ENCODE measurements at places on chromosomes 4 and X.

- no peak for DNase-seq
Measured at GRCh38 chr4:23728393-23728792, 161.5 kb downstream of the PPARGC1A start.

- DNase-seq: no peak
Measured at GRCh38 chr4:148025981-148026380, 294.1 kb downstream of the ARHGAP10 start.

DNA sequence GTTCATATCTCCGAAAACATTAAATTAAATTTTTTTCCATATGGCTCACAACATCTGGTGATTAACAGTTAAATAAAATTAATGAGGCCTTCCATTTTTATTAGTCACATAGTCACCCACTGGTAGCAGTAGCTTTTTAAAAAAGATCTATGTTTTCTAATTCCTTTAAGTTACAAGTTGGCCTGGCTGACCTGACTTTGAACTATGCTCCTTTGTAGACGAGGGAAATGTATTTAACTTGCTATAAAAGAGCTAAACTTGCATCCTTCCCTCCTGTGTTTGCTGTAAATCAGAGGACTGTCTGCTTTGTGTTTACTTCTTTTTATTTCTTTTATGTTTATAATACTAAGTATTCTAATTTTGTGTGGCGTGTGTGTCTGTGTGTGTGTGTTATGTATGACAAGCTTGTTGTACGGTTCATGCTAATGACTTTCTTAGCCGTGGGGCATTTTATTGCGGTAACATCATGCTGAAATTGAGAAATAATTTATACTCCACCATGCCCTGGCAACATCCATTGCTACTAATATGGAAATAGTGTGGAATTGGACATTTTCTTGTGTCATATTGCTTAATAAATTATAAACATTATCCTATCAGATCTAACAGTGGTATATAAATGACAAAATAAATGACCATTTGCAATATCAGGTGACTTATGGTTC, 241.7 kb downstream of the SNCA start:
- DNase-seq: no peak

GRCh38 chrX:11190745-11191510, 79.8 kb downstream of the HCCS start:
- DNase-seq: no peak

DNA sequence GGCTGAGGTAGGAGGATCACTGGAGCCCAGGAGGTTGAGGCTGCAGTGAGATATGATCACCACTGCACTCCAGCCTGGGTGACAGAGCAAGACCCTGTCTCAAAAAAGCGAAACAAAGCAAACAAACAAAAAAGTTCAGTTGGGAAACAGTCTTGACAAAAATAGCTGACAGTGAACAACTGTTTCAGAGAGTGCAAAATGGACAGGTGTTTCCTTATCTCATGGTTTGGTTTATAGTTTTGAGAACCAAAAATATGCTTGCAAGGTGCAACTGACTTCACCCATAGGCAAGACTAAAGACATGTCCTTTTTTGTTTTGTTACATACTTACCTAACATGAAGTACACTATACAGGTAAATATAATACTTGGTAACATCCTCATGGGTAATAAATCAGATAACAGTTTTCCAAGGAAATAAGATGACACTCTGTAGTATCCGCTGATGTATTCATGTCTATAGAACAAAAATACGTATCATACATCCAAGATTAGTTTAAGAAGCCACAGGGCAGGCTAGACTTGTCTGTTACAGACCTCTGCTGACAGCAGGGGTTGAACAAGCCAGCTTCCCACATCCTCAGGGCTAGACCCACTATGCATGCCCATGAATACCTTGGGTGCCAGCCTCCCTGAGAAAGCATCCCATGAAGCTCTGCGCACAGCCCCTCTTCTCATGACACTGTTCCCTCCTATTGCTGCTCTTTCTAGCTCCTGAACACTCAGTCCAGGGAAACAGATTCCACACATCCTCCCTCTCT, 59.3 kb downstream of the ABCG2 start:
- DNase-seq: no peak

- no peak for DNase-seq
Measured at GRCh38 chr4:94577136-94577535, 125.4 kb downstream of the PDLIM5 start.

DNA sequence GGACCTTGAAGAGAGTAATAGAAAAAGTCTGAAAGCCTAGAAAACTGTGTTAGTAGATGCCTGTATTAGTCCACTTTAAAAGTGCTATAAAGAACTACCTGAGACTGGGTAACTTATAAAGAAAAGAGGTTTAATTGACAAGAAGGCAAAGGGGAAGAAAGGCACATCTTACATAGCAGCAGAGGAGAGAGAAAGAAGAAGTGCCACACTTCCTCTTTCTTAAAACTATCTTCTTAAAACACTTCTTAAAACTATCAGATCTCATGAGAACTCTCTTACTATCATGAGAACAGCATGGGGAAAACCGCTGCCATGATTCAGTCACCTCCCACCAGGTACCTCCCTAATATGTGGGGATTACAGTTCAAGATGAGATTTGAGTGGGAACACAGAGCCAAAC, 18.8 kb upstream of the COL25A1 start:
- DNase-seq: no peak

GRCh38 chrX:38371641-38372040, 19.2 kb downstream of the OTC start:
- DNase-seq: no peak

GRCh38 chr4:76515975-76516843, 81.2 kb downstream of the SHROOM3 start:
- DNase-seq: no peak

DNA sequence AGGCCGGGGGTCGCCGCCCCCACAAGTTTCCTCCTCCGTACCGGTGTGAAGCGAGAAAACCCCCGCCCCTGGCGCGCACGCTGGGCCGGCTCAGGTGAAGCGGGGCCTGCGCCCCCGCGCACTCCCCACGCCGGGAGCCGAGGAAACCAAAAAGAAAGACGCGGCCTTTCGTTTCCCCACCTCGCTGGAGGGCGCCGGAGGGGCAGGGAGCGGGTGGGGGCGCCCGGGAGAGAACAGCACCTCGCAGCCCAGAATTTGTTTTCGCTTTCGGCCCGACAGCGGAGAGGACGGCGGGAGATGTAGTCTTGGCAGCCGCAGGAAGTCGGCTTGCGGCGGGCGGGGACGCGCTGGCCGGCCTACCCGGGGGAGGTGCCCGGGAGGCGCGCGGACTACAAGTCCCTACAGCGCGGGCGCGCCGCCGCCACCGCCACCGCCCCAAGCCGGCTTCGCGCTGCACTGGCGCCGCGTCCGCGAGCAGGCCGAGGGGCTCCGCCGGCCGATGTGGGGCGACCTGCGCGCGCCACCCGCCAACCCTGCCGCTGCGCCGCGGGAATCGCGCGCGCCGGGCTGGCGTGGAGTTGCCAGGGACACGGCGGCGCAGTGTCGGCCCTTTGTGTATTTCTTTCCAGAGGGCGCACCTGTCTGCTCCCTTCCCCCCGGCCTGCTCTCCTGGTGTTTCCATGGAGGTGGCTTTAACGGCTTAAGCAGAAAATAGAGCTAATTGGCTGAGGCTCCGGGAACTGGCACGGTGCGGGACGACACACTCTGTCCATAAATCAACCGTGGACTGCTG, at the start of gene OTUD4:
Gene OTUD4, minus strand, starts transcription at position 292 of the 793 bp plus-strand sequence. CDS start 616 bp downstream, outside the sequence.
- peak; percentile 89 for DNase-seq

GRCh38 chrX:103396660-103397059, 20.3 kb downstream of the BEX3 start:
- DNase-seq: no peak

- no peak for DNase-seq
Measured at GRCh38 chr4:81019006-81019405, 11.5 kb upstream of the BMP3 start.

DNA sequence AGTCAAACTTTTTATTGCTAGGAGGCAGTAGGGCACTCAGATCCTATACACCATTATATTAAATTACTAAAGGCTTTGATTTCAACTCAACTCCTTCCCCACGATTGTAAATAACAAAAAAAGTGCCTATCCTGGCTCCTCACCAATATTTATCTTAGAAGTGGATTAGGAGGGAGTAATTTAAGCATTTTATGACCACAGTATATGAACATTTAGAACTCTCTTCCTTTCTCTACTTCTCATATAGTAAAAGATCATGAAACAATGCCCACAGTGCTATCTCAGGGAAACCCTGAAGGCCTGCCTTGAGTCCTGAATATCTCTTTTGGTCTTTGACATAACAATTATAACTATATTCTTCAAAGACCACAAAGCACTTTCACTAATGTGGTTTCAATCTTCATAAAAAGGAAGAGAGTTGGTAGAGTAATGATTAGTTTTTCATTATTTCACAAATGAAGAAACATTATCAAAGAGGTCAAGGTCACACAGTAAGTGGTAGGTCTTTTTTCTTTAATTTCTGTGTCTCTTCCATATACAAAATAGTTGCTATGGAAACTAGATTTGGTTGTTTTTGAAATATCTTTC, 29.1 kb upstream of the ADH1C start:
- no peak for DNase-seq

GRCh38 chr4:2354118-2354517, 64.3 kb downstream of the ZFYVE28 start:
- DNase-seq: no peak

GRCh38 chr4:24364852-24365251, 219.5 kb downstream of the DHX15 start:
- DNase-seq: no peak

GRCh38 chr4:2637956-2638552, 101.6 kb downstream of the FAM193A start:
- no peak for DNase-seq

DNA sequence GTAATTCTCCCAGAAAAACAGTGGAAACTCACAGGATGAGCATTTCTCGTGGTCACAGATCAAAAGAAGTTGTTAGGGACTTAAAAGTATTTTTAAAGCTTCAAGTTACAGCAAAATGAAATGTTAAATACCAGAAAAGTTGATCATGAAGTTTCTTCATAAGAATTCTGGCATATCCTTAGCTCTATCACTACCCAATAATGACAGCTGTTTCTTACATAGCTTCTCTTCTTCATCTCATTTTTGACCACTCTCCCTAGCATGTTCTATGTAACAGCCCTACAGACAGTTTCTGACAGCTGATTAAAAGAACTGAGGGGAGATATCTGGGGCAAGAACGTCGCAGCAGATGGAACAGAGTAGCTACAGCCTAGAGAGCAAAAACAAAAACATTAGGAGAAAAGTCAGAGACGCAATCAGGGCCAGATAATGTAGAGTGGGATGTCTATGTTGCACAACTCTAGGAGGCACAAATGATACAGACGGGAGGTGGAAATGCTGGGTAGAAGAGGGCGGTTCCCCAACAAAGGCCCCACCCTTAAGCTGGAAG, 108.7 kb downstream of the CORIN start:
- DNase-seq: no peak

GRCh38 chrX:7635604-7636003, 207.4 kb upstream of the VCX start:
- no peak for DNase-seq

DNA sequence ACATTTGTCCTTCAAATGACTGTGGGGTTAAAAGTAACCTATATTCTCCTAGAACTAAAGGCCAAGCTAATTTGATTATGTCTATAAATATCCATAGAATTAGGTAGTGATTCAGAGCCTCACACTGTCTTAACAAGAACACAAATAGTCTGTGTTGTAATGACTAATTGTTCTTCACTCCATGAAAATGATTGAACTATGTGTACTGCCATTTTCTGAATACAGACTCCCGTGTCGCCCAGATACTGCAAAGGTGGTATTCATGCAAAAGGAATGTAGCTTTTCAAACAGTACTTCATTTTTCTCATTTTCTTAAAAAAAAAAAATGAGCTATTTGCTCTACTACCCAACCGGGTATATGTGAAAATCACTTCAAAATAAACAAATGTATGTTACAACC, 11.3 kb upstream of the PHKA2 start:
- no peak for DNase-seq

DNA sequence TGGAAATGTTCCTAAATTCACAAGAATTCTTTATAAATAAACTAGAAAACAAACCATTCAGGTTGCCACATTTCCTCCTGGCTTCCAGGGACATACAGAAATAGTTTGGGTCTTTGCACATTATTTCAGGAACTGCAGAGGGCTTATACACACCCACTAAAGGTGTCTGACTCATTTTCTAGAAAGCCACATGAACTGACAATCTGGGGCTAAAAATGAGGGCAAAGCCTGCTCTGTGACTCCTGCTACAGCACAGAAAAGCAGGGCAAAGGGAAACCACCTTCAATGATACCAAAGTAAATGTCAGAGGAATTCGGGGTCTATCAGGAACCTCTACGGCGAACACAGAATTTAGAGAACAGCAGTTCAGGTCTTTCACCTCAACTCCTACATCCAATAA, 112.2 kb upstream of the MAP3K15 start:
- no peak for DNase-seq

DNA sequence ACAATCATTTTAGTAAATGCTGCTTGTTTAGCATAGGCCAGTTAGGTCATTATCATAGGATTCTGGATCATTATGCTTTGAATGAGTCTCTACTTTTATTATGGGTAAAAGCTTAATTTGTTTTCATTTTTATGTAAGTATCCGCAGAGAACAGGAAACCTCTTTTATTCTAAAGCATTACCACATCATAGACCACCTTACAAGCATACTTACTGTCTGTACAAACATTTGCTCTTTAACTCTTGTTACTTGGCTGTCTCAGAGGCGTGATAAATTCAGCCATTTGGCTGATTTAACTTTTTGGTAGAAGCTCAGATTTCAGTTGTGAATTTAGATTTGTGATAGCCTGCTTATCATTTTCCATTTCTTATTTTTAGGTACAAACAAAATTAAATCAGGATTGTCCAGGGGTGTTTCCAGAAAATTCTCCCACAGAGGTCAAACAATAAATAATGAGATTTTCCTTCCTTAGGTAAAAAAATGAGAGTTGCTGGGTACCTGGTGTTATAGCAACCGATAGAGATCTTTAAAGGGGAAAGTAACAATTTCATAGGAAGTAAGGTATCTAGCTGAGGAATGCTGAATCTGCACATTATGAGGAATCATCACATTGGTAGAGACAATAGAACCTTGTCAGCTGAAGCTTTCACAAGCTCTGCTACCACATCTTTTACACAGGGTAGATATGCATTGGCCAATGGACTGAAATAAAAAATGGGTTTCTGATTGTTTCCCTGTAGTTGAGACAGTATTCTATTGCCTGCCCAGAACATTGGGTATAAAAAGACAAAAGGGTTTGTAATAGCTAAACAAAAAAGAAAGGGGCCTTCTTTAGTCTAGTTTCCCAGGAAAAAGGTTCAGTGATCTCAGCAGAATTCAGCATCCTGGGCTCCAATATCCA, 62.5 kb downstream of the NDNF start:
- DNase-seq: no peak

- no peak for DNase-seq
Measured at GRCh38 chr4:89295415-89295927, 12.1 kb downstream of the GPRIN3 start.

- no peak for DNase-seq
Measured at GRCh38 chr4:2881431-2881830, 37.8 kb downstream of the ADD1 start.
